ENCODE measurements at places on chromosomes 1 and 21. TPM values are rescaled to one million over a fixed set of nuclear protein-coding genes. Genes with fewer than 3 reads are reported as not detected.

DNA sequence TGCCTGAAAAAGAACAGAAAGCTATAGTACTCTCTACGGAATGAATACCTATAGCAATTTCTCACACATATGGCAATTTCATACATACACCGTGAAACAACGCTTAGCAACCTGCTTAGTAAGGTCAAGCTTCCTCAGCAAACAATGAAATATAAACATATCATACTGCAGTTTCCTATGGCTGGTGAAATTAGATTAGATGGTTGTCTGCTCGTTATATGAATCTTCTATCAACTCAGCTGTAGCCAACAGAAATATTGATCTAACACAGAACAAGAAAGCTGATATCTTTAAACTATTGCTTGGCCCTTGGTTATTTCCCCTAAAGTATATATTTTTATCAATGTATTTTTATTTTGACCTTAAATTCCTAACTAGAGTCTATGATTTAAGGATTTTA, 187.8 kb downstream of the SLC44A5 start:
- H3K36me3 ChIP-seq = no peaks in the 10 kb centered on the region
- H3K4me3 ChIP-seq = no peak overlapping the region
- no peaks in the 10 kb centered on the region for H3K4me1 ChIP-seq
- no peak for DNase-seq
- no peak overlapping the region for H3K27ac ChIP-seq
- no peaks in the 10 kb centered on the region for H3K27me3 ChIP-seq

GRCh38 chr1:43272161-43272560, 2.4 kb downstream of the TMEM125 start:
- peaks cover 10% of the 10 kb centered on the region for H3K36me3 ChIP-seq
- no peak for DNase-seq
- no peak overlapping the region for H3K27ac ChIP-seq
- no peak overlapping the region for H3K4me3 ChIP-seq
- peaks cover 33% of the 10 kb centered on the region for H3K4me1 ChIP-seq
- peaks cover 19% of the 10 kb centered on the region for H3K27me3 ChIP-seq

DNA sequence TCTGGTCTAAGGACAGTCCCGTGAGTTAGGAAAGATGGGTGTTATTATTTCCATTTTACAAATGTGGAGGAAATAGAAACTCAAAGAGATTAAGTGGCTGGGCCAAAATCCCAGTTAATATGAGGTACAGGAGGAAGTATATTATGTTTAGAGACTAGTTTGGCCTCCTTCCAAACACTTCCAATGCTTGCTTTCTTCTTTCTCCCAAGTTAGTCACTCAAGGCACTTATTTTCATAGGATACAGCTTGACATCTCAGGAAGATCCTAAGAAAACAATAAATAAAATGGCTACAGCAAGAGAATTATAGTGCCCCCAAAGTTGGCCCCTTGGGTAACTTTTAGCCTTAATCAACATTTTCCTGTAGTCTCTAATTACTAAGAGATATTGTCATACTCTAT, 47.5 kb upstream of the IPO9 start:
- H3K4me3 ChIP-seq = no peak overlapping the region
- H3K4me1 ChIP-seq = no peaks in the 10 kb centered on the region
- H3K36me3 ChIP-seq = no peaks in the 10 kb centered on the region
- H3K27ac ChIP-seq = no peak overlapping the region
- DNase-seq = no peak
- H3K27me3 ChIP-seq = no peaks in the 10 kb centered on the region

- H3K4me3 ChIP-seq = no peak overlapping the region
- peaks cover 16% of the 10 kb centered on the region for H3K4me1 ChIP-seq
- DNase-seq = no peak
- peaks cover 24% of the 10 kb centered on the region for H3K27me3 ChIP-seq
- no peaks in the 10 kb centered on the region for H3K36me3 ChIP-seq
Observed at GRCh38 chr1:7558481-7558880, 212.6 kb upstream of the VAMP3 start.

DNA sequence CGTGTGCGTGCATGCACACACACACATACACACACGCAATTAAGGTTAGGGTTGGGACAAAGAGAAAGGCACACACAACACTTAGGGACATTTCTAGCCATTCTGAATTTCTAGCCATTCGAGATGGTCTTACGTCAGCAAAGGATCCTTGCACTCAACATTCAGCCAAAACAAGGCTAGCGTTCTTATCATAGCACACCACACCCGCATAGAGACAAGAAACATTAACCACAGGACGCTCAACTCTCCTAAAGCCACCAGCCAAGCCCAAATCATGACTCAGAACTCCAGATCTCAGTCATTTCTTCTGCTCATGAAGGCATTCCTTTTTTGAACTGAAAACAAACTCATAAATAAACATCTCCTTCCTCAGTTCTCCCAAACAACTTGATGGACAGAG, 106.8 kb downstream of the LMO4 start:
- peaks cover 7% of the 10 kb centered on the region for H3K4me1 ChIP-seq
- no peaks in the 10 kb centered on the region for H3K36me3 ChIP-seq
- peak; percentile 21 for DNase-seq
- peaks cover 35% of the 10 kb centered on the region for H3K27me3 ChIP-seq
- H3K27ac ChIP-seq = no peak overlapping the region
- H3K4me3 ChIP-seq = no peak overlapping the region

DNA sequence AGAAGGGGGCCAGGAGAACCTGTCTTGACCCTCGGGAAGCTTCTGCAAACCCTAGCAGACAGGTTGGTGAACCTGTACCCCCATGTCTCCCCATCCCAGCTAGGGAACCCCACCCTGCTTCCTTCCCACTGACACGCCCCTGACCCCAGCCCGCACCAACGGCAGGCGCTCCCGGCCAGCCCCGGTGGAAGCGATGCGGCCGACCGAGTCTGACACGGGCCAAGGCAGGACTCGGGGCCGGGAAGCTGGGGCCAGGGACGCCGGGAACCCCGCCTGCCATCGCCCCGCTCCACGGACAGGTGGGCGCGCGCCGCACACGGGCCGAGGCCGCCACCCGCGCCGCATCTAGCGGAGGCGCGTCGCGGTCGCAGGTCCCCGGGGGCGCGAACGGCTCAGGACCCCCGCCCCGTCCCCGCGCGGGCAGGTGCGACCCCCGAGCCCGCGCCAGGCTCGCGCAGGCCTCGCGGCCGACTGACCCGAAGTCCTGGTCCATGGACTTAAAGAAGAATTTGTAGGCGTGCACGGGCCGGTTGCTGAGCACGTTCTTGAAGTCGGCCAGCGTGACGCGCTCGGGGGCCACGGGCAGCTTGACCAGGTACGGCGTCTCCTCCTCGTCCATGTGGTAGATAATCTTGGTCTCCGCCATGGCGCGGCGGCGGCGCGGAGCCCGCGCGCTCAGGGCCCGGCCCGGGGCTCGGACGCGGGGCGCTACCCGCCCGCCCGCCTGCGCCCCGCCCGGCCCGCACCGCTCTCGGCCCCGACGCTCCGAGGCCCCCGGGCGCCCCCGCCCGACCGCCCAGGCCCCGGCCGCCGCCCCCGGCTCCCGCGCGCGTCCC, 580 bp downstream of the DVL1 start:
- peaks cover 11% of the 10 kb centered on the region for H3K4me1 ChIP-seq
- no peaks in the 10 kb centered on the region for H3K36me3 ChIP-seq
- H3K27ac ChIP-seq = no peak overlapping the region

DNA sequence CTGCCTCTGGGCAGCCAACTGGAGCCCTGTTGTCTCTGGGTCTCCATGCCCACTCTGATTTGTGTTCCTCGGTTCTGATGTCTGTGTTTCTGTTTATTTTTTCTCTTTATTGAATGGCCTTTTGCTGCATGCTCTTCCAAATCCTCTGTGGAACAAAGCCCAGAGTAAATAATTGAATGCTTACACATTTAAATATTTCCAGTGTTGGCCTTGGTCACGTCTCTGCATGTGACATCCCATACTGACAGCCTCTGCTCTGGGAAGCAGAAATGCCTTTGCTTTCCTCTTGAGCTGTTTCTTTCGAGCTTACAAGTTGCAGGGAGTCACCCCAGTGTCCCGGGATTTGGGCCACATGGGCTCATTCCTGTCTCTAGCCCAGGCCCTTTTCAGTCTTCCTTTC, 267.9 kb downstream of the PTPRU start:
- H3K27me3 ChIP-seq = peaks cover 26% of the 10 kb centered on the region
- no peaks in the 10 kb centered on the region for H3K4me1 ChIP-seq
- no peaks in the 10 kb centered on the region for H3K36me3 ChIP-seq
- no peak overlapping the region for H3K27ac ChIP-seq

DNA sequence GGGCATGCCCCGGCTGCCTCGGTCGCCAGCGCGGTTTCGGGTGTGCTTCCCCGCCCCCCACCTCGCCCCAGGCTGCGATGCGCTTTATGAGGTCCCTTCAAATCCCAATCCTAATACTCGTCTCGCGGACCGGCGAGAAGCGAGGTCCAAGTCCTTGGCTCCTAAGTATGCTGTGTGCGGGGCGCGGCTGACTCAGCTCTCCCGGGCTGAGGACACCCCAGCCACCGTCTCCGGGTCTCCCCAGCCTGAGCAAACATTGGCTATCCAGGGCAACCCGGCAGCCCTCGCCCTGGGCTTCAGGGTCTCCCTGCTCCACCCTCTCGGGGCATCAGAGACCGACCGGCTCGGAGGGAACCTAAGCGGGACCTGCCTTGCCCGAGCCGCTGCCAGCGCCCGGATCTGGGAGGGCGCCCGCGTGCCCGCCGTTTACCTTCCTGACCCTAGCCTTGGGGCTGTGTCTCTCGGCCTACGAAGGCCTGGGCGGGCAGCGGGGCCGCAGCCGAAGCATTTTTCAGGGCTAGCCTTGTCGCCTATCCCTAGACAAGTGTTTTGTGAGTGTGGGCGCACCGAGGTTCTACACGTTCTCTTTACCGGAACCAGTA, 1.2 kb downstream of the ITPKB start:
- peak overlapping the region; percentile 93 for H3K27ac ChIP-seq
- DNase-seq = peak; percentile 68
- H3K4me3 ChIP-seq = peak overlapping the region; percentile 72
- peaks cover 52% of the 10 kb centered on the region for H3K4me1 ChIP-seq
- no peaks in the 10 kb centered on the region for H3K27me3 ChIP-seq
- H3K36me3 ChIP-seq = peaks cover 26% of the 10 kb centered on the region

GRCh38 chr1:29055160-29055559, 68.5 kb downstream of the TMEM200B start:
- H3K27me3 ChIP-seq = no peaks in the 10 kb centered on the region
- peaks cover 11% of the 10 kb centered on the region for H3K4me1 ChIP-seq
- peak overlapping the region; percentile 46 for H3K27ac ChIP-seq
- no peaks in the 10 kb centered on the region for H3K36me3 ChIP-seq

GRCh38 chr21:41111681-41112080, 56.3 kb upstream of the BACE2 start:
- peaks cover 22% of the 10 kb centered on the region for H3K4me1 ChIP-seq
- no peak overlapping the region for H3K4me3 ChIP-seq
- H3K27ac ChIP-seq = no peak overlapping the region
- no peaks in the 10 kb centered on the region for H3K36me3 ChIP-seq
- H3K27me3 ChIP-seq = no peaks in the 10 kb centered on the region

DNA sequence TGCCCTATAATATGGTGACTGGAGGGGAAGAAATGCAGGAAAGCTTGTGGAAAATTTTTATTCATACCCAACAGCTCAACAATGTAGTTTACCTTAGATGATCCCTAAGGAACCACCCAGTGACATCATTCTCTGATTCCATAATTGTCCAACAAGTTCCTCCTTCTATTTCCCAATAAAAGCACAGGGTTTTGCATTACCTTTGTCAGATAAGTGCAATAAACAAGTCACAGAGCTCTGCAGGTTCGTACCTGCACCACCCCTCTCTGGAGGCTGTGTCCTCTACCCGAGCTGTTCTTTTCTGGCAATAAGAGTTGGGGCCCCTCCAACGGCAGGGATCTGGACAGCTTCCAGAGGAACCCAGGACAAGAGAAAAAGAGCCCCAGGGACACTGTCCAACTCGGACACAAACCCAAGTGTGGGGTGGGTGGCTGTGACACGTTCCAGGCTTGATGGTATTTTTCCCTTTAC, 38.8 kb downstream of the RCAN1 start:
- no peak overlapping the region for H3K27ac ChIP-seq
- H3K27me3 ChIP-seq = no peaks in the 10 kb centered on the region
- peaks cover 11% of the 10 kb centered on the region for H3K4me1 ChIP-seq
- no peak for DNase-seq
- H3K36me3 ChIP-seq = peaks cover 5% of the 10 kb centered on the region

DNA sequence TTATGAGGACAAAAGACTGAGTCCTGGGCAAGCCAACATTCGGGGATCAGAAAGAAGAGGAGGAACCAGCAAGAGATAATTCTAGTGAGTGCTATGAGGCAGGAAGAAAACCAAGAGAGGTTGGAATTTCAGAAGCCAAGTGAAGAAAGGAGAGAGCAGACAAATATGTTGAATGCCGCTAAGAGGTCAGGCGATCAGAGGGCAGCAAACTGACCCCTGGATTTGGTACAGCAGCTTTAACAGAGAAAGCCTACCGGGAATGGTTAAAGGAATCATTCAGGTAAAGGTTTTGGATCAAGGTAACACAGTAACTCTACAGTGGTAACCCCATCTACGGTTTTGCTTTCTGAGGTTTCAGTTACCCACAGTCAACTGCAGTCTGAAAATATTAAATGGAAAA, 5.4 kb downstream of the CLCC1 start:
- H3K4me1 ChIP-seq = peaks cover 28% of the 10 kb centered on the region
- no peak overlapping the region for H3K27ac ChIP-seq
- DNase-seq = no peak
- H3K27me3 ChIP-seq = no peaks in the 10 kb centered on the region
- no peak overlapping the region for H3K4me3 ChIP-seq

- H3K4me3 ChIP-seq = no peak overlapping the region
- no peaks in the 10 kb centered on the region for H3K36me3 ChIP-seq
- no peak for DNase-seq
- H3K27me3 ChIP-seq = no peaks in the 10 kb centered on the region
Observed at GRCh38 chr1:245807954-245808719, 653.4 kb downstream of the KIF26B start.

- H3K27ac ChIP-seq = no peak overlapping the region
- H3K4me1 ChIP-seq = no peaks in the 10 kb centered on the region
- H3K4me3 ChIP-seq = no peak overlapping the region
- no peaks in the 10 kb centered on the region for H3K36me3 ChIP-seq
Observed at GRCh38 chr1:87428883-87429282, 100.2 kb downstream of the LMO4 start.

- no peaks in the 10 kb centered on the region for H3K36me3 ChIP-seq
- peak; percentile 2 for DNase-seq
- no peak overlapping the region for H3K27ac ChIP-seq
Observed at GRCh38 chr21:25283720-25284119, 323.6 kb downstream of the MRPL39 start.

DNA sequence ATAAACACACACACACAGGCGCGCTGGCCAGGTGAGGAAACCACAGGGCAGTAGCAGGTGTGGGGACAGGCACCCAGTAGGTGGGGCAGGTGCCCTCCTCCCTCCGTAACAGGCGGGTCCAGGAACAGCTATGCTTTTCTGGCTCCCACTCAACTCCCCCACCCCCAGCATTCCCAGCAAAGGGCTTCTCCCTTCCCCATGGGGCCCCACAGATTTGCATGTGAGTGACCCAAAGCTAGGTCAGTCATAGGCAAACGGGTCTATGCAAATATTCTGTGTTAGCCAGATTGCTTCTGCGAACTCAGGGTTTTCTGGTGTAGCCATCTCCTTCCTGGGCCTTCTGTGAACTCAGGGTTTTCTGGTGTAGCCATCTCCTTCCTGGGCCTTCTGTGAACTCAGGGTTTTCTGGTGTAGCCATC, 114.2 kb downstream of the SIK1 start:
- no peaks in the 10 kb centered on the region for H3K36me3 ChIP-seq
- H3K4me1 ChIP-seq = no peaks in the 10 kb centered on the region
- H3K4me3 ChIP-seq = no peak overlapping the region
- H3K27me3 ChIP-seq = no peaks in the 10 kb centered on the region
- no peak for DNase-seq

The ANGPTL3 gene
- not detected for total RNA-seq

The ZNF326 gene
- 20.3 TPM for total RNA-seq

The IL12RB2 gene
- total RNA-seq = 136 TPM

The LINGO4 gene
- 0.19 TPM for total RNA-seq

The PTGFRN gene
- 14.8 TPM for total RNA-seq

The MEX3A gene
- total RNA-seq = 0.31 TPM

The PCAT6 gene
- 1.8 TPM for total RNA-seq

The FMO3 gene
- not detected for total RNA-seq

The C8B gene
- not detected for total RNA-seq

The LRRC38 gene
- total RNA-seq = not detected
